Activated T-cell treated with anti-CD3 and anti-CD28 coated beads, Interleukin-2, amount 50 U/mL, for 48 hours (primary cell): ENCODE measurements at places on chromosomes 6 and 20.

DNA sequence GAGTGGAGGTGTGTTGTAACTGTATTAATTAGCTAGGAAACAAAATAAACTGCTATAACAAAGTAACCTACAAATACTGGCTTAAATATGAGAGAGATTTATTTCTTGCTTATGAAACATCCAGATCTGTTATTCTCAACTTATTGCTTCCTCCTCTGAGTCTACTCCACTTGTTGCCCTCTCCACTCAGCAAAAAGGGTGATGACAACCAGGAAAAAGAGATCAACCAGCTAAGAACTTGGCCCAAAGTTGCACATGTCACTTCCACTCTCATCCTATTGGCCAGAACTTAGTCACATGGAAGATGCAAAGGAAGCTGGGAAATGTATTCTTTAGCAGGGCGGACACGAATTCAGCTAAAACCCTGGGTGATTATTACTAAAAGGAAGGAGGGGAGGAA, 5.2 kb upstream of the TP53RK start:
- no peak for DNase-seq

GRCh38 chr6:34723203-34723602, 26.6 kb upstream of the ILRUN start:
- no peak for DNase-seq

GRCh38 chr6:167714152-167714551, 112.6 kb upstream of the AFDN start:
- no peak for DNase-seq

GRCh38 chr20:62732842-62733525, 24.3 kb downstream of the NTSR1 start:
- no peak for DNase-seq

GRCh38 chr6:143064951-143065683, 4.4 kb downstream of the AIG1 start:
- DNase-seq = no peak
